ENCODE measurements at places on chromosomes 2 and 18.

- DNase-seq = no peak
These were observed 171.6 kb downstream of the ANAPC1 start for GRCh38 chr2:111712361-111712760.

DNA sequence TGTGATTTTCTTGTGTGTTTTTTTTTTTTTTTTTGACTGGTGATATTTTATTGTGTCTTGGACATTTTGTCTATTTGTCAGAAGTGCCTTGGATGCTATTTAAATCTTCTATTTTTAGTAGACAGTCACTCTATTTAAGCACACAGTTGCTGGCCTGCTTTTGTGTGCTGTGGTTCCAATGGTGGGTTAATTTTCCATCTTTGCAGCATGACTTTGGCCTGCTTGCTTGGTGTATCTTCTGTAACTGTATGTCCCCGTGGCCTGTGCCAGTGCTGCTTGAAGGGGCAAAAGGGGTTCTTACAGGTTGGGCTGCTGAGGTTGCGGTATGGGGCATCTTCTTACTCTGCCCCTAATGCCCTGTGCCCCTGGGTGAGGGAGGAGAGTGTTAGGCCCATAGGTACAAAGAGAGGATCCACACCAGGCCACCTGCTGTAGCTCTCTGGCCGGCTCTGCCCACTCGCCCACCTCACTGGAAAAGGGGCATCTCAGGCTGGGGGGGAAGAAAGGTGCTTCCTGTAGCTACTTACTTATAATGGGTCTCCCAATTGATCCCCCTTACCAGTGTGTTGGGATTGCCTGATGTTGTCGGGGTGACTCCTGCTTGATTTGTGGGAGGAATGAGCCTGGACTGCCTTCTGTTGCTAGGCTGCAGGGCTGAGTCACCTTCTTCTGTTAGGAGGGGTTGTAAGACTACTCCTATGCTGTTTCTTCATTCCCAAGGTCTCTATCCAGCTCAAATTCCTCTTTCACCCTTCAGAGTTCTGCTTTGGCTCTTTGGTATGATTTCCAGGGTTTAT, 490.0 kb upstream of the HS6ST1 start:
- DNase-seq = no peak

- DNase-seq = no peak
These were observed 1.3 kb downstream of the ARHGEF4 start for GRCh38 chr2:130837811-130838565.

GRCh38 chr2:240392084-240392947, 43.1 kb upstream of the GPC1 start:
- DNase-seq = no peak

DNA sequence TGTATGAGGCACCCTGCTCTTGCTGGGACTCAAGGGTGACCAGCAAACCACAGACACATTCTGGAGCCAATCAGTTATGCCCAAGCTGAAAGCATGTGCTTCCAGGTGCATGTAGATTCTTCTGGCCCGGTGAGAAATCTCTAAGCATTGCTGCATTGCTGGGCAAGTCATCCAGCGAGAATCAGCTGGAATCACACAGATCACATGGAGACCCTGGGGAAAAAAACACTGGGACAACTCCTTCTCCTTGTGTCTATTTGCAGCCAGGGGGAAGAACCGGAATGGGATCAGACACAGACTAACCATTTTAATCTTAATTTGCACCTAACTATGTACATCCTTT, 119.7 kb upstream of the KLF7 start:
- no peak for DNase-seq

DNA sequence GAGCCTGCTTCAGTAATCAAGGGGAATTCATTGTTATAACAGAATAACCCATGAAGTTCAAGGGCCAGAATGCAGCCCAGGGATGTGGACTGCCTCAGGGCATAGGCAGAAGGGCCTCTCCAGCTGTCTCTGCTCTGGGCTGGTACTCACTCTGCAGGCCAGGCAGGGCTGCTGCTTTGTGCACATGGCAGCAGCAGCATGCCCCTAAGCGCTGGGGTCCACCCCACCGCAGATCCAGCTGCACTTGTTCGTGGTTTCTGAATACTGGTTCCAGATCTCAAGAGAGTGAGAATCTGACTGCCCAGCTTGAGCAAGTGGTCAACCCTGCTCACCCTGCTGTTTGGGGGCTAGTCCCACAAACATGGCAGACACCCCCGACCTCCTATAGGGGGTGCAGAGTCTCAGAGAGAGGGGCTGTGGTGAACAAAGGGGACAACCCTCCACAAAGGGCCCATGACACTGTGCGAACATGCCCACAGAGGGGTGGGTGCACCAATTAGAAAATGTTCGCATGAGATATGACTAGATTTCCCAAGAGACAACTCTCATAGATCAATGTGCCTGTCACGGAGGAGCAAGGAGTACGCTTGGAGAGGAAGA, 87.3 kb downstream of the ACTR3 start:
- DNase-seq = no peak

GRCh38 chr18:76524900-76525698, 30.1 kb upstream of the ZNF516 start:
- no peak for DNase-seq

DNA sequence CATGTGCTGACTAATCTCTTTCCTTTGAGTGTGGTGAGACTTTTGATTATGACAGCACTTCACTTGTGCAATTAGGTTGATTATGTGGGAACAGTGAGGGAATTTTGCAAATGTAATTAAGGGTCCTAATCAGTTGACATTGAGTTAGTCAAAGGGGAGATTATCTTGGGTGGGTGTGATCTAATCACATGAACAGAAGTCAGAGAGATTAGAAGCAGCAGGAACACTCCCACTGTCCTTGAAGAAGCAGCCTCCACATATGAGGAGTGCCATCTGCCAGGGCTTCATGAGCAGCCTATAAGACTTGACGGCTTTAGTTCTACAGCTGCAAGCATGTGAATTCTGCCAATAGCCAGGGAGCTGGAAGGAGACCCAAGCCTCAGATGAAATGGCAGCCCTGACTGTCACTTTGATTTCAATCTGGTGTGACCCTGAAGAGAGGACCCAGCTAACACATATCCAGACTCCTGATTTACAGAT, 89.4 kb upstream of the APCDD1 start:
- no peak for DNase-seq

DNA sequence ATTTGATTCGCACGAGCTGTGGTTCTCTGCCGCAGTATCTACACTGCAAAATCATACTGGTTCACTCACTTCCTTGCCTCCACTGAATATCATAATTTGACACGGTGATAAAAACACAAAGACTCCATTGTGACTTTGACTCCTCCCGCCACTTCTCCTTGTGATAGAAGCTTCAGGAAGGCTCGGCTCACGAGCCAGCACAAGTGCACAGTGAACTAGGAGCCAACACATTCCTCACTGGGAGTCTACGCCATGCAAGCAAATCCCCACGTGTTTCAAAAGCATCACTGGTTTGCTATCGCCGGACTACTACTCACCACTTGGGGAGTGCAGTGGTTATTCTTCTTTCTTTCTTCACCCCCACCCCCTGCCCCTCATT, 293.3 kb upstream of the PARD3B start:
- no peak for DNase-seq

DNA sequence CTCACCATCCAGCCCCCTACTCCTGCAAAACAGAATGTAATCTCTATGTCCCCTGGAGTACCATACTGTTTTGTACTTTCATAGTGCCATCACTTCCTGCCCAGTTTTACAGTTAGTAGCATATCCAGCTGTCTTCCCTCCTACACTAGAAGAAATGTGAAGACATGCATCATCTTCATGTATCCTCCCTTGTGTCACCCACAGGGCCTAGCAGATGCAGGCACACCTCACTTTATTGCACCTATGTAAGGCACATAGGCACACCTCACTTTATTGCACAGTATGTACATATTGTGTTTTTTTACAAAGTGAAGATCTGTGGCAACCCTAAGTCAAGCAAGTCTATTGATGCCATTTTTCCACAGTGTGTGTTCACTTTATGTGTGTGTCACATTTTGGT, 12.0 kb downstream of the DNAJC27 start:
- no peak for DNase-seq

- no peak for DNase-seq
These were observed 71.7 kb downstream of the FEZ2 start for GRCh38 chr2:36526226-36526625.

DNA sequence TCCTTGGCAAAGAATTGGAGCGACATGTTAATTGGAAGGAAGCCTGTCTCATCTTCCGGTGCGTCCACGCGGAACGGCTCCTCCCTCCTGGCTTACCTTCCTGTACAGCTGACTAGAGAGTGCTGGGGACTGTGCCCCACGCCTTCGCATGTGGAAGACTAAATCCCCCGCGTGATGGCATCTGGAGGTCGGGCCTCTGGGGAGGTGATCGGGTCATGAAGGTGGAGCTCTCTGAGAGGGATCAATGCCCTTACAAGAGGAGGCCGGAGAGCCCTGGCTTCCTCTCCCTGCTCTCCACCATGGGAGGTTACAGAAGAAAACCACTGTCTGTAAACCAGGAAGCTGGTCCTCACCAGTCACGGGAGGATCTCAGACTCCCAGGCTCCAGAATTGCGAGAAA, 104.1 kb upstream of the OTOS start:
- no peak for DNase-seq

GRCh38 chr2:8090748-8091700, 590.8 kb upstream of the ID2 start:
- DNase-seq = no peak

GRCh38 chr2:143433840-143434239, 304.6 kb downstream of the ARHGAP15 start:
- DNase-seq = no peak

GRCh38 chr2:196809260-196809659, at the start of gene C2orf66:
C2orf66 (minus strand) TSS chr2:196809355; CDS start chr2:196809336, 19 bp downstream.
- no peak for DNase-seq

GRCh38 chr2:136131961-136132824, 14.2 kb upstream of the CXCR4 start:
- DNase-seq = peak; percentile 55

DNA sequence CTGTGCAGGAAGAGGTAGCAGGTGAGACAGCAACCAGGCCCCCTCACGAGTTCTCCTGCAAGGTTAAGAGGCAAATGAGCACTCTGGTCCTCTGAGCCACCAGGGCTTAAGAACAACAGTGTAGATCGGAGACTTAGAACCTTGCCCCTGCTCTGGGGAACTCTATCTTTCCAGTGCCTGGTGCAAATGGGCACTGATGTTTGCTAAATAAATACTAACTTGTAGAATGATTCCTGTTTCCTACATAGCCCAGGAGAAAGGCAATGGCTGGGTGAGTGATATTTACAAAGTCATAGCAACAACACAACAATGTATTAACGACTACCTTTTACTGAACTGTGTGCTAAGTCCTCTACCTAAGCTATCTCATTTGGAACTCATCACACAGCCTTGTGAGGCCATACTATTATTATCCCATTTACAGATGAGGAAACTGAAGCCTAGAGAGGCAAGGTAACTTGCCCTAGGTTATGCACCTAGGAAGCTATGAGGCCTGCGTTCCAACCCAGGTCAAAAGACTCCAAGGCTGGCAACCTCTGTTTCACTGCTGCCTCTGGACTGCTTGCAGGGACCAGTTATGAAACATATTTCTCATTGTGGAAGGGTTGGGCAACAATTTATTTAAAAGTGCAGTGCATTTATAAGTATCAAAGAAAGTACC, 4.3 kb downstream of the ATP8B1 start:
- DNase-seq = no peak

DNA sequence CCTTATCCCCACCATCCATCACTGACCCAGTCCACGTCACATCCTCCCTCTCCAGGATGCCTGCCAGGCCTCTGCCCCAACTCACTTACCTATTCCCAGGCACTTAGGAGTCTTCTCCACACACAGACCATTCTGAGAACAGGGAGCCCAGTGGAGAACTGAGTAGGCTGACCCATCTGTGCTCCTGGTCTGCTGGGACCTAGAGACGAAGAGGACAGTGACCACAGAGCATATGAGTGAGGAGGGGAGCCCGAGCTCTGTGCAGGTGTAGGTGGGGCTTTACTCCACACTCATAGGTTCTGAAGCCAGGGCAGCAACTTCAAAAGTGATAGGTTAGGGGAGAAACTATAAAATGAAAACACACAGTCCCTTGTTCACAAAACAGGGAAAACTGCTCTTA, 130.0 kb downstream of the NDUFA10 start:
- no peak for DNase-seq

DNA sequence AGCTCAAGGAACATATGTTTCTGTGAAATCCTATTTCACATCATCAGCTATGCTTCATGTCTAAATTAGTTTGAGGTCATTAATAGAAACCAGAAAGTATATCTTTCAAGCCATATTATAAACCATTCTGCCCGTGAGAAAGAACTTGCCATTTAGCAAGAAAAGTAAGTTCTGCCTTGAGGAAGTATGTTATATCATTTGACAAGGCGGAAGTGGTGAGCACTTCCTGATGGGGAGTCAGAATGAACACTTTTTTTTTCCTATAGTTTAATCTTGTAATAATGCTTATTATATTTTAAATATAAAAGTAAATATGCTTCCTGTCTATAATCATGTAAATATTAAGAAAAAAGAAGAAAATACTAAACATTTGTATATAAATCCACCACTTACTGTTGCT, 39.3 kb upstream of the NRXN1 start:
- no peak for DNase-seq

GRCh38 chr18:27823053-27823452, 353.9 kb downstream of the CDH2 start:
- no peak for DNase-seq
